ENCODE measurements at places on chromosomes 1 and 21.
A peak's percentile ranks its signal among the peaks of the same experiment; 100 is the strongest.

- DNase-seq, result no peak
Measured at GRCh38 chr1:226675715-226676357, 63.2 kb downstream of the ITPKB start.

DNA sequence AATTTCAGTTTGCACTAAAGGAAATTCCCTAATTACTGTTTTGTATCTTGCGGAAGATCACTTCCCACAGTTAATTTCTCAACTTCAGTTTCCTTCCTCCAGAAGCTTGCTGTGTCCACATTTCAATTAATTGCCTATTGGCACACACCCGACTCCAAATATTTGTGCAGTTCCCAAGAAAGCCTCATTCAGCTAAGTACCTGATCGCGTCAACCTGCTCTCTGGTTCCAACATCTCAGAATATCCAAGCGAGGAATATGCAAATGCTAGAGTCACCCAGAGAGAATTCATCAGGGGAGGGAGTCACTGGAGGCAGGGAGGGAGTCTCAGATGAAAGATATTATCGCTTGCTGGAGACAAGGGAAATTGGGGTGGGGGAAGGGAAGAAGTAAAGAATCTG is 351.3 kb downstream of the RRAGC start:
- DNase-seq, result no peak

GRCh38 chr1:201653233-201653632 is 114.3 kb downstream of the NAV1 start:
- no peak for DNase-seq

- DNase-seq, result no peak
Measured at GRCh38 chr1:202204065-202204464, 10.5 kb downstream of the LGR6 start.

DNA sequence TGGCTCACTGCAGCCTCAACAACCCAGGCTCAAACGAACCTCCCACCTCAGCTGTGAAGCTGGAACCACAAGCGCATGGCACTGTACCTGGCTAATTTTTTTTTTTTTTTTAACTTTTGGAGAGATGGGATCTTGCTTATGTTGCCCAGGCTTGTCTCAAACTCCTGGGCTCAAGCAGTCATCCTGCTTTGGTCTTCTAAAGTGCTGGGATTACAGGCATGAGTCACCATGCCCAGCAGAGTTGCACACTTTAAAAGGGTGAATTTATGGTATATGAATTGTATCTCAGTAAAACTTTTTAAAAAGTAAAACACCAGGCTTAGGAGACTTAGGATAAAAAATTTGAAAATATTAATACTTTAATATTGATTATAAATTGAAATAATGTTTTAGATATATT is 99.1 kb downstream of the CLEC20A start:
- no peak for DNase-seq

- peak; percentile 25 for DNase-seq
Measured at GRCh38 chr1:198417039-198417438, 123.4 kb downstream of the ATP6V1G3 start.

DNA sequence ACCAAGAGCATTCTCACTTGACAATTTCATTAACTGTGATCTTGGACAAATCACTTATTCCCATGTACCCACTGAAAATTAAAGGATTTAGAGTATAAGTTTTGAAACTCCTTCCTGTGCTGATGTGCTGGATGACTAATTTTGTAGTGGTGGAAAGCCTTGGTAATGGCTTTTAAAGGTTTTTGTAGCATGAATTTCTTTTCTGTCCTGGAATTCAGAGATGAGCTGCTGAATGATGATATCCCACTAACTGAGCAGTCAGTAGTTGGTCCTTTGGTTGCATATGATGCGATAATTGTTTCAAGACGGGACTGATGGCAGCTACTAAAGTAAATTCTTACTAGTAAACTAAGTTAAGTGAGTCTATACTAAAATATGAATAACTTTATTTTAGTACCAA is 5.2 kb downstream of the RPL5 start:
- no peak for DNase-seq

- DNase-seq, result peak; percentile 89
Measured at GRCh38 chr1:173062150-173062938, 11.6 kb upstream of the TNFSF18 start.

DNA sequence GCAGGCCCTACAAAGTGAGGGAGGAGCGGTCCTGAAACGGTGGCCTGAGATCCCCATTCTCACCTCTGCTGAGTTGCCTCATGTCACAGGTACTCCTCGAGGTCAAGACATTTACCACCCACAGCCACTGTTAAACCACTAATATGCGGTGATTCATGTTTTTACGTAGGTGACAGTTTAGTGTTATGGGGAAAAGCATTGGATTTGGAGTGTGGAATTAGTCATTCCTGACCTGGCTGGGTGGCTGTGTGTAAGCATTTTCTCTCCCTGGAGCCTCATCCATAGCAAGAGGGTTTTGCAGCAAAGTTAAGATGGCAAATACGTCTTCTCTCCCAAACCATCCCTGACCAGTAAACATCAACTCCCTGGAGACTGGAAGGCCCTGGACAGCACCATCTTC is 57.8 kb upstream of the KCNJ6 start:
- DNase-seq, result peak; percentile 58

DNA sequence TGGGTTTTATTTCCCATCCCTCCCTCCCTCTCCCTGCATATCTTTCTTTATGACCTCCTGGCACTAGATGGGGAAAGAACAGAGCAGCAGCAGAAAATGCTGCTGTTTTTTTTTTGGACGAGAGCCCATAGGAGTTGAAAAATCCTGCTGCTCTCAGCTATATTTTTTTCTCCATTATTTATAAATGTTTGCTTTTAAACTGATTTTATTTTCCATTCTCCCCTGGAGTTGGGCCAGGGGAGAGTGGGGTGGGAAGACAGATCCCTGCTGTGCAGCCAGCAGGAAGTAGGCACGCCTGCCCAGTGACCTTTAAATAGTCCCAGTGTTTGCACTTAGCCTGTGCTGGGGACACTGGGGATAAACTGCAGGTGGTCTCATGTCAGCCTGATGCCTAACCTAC is 17.4 kb downstream of the SFT2D2 start:
- DNase-seq, result no peak

GRCh38 chr1:87497380-87498203 is 168.9 kb downstream of the LMO4 start:
- no peak for DNase-seq
